ENCODE measurements at places on chromosomes 16 and 17.
A peak's percentile ranks its signal among the peaks of the same experiment; 100 is the strongest.

DNA sequence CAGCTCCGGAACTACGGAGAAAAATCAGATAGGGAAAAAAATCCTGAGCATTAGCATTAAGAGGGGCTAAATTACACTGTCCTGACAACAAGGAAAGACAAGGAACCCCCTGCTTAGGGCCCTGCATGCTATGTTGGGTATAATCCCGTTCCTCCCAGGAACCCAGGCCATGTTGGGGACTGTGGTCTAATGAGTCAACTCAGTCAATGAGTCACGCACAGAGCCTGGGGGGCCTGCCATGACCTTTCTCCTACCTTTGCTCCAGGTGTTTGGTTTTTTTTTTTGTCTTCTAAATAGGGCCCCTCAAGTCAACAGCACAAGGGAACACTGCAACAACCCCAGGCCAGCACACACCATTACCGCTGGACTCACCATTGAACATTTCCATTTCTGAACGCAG is 8.9 kb upstream of the ZNF200 start:
- DNase-seq = no peak

GRCh38 chr17:11644265-11645212 is 46.3 kb downstream of the DNAH9 start:
- DNase-seq = no peak

GRCh38 chr17:82013341-82013740 is 9.3 kb downstream of the CENPX start:
- DNase-seq = no peak

- DNase-seq = no peak
Observed at GRCh38 chr17:10628756-10629155, 28.4 kb downstream of the MYH3 start.

GRCh38 chr17:34156741-34157589 is 98.1 kb upstream of the CCL2 start:
- no peak for DNase-seq

DNA sequence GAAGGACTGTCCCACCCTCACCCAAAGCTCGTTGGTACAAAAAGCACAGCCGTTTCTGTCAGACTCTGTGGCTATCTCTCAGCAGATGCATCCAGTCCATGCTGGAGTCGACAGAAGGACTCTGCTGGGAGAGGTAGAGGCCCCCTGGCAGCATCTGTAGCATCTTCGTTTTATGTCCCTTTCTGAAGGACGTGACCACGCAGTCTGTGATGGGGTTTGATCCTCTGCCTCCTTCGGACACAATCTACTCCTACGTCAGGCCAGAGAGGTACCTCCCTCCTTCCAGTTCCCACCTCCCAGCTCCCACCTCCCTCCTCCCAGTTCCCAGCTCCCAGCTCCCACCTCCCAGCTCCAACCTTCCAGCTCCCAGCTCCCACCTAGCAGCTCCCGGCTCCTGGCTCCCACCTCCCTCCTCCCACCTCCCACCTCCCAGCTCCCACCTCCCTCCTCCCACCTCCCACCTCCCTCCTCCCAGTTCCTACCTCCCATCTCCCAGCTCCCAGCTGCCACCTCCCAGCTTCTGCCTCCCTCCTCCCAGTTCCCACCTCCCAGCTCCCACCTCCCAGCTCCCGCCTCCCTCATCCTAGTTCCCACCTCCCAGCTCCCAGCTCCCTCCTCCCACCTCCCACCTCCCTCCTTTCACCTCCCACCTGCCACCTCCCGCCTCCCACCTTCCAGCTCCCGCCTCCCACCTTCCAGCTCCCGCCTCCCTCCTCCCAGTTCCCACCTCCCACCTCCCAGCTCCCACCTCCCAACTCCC is 11.4 kb upstream of the MC1R start:
- no peak for DNase-seq

DNA sequence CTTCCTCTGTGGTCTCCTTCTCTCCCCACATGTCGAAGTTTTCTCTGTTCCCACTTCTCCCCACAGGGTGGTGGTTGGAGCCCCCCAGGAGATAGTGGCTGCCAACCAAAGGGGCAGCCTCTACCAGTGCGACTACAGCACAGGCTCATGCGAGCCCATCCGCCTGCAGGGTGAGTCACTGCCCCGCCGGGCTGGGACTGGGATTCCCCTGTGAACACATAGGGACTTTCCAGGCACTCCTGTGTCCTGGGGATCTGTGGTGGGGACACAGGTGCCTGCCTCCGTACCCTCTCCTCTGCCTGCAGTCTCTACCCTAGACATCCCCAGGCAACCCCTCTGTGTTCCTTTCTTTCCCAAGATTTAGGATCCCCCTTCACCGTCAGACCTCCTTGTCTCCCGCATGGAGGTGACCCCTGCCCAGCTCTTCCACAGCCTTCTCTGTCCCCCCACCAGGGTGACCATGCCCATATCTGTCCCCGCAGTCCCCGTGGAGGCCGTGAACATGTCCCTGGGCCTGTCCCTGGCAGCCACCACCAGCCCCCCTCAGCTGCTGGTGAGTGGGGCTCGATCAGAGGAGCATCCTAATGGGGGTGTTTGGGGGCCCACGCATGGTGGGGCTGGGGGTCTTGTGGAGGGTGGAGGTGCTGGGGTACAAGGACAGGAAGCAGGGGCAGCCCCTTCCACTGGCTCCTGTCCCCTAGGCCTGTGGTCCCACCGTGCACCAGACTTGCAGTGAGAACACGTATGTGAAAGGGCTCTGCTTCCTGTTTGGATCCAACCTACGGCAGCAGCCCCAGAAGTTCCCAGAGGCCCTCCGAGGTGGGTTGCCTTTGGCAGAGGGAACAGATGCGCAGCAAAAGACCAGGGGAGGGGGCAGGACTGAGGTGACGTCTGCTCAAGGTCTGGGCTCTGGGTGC is 5.8 kb downstream of the ITGAM start:
- DNase-seq = no peak

- DNase-seq = no peak
Observed at GRCh38 chr16:57639172-57639887, 10.9 kb downstream of the ADGRG1 start.

- DNase-seq = no peak
Observed at GRCh38 chr16:71927383-71927782, 32.1 kb downstream of the IST1 start.

DNA sequence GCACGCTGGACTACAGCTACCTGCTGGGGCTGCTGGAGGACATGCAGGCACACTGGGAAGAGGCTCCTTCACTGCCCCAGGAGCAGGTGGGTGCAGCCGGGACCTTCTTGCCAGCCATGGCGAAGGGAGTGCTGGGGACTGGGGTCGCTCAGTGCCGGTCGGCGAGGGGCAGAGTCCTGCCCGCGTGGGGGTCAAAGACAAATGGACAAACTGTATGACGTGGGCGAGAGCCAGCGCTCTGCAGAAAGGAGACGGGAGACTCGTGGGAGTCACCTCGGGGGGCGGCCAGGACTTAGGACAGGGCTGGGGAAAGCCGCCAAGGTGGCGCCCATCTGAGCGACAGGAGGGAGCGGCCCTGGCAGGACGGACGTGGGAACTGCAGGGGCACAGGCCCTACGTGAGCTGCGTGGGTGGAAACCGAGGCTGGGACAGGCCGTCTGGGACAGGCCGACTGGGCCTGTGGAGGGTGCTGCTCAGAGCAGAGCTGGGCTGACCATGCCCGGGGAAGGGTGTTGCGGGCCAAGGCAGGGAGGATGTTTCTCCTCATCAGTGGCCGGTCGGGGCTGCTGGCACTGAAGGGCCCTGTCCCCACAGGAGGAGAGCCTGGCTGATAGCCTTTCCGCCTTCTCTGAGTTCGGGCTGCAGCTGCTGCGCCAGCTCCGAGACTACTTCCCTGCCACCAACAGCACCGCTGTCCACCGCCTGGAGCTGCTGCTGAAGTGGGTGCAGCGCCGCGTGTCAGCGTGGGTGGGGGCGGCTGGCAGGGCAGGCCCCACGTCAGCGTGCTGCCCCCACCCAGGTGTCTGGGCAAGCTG is 8.0 kb downstream of the TSR3 start:
- no peak for DNase-seq

DNA sequence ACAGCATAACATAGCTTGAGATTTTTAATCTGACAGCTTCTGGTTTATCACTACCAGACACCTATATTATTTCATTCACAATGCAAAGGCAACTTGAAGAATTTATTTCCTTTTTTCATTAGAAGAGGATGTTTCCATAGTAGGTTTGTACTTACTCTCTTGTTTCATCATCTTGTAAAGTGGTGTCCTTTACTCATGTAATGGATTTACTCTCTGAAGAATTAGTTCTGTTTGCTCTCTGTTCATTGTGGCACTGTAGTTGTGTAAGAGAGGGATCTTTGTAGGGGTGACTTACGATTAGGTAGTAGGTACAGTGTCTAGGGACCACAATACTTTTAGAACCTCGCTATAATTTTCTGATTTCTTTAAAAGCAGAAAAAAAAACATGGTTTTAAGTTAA is 256.1 kb downstream of the BCAS3 start:
- DNase-seq = no peak

DNA sequence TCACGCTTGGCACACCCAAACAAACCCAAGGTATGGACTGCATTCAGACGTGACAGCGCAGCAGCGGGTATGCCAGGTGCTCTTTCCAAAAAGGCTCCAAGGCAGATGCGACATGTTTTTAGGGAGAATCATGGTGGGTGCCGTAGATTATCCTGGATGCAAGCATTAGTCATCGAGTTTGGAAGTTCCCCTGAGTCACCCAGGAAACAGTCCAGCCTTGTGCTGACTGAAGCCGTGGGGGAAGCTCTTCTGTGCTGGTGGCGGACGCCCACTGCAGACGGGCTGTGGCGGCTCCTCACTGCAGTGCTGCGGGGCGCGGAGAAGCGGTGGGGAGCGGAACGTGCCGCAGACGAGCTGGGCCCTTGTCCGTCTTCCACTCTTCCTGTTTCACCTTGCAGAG is 13.9 kb downstream of the JPT2 start:
- no peak for DNase-seq

GRCh38 chr16:67530013-67530939 is 1.6 kb downstream of the RIPOR1 start:
- DNase-seq = no peak

DNA sequence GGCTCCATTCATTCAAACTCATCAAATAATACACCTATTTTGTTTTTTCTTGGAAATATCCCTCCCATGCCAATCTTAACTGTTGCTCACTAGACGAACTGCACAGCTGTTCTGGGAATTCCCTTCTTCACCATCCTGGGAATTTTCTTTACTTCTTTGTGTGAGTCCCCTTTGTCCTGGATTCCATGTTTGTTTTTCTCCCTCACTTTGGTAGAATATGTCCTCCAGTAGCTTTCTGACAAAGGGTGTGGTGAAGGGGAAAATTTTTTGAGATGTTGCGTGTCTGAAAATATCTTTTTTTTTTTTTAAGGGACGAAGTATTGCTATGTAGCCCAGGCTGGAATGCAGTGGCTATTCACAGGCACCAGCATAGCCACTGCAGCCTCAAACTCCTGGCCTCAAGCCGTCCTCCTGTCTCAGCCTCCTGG is 17.2 kb upstream of the UTP6 start:
- no peak for DNase-seq

DNA sequence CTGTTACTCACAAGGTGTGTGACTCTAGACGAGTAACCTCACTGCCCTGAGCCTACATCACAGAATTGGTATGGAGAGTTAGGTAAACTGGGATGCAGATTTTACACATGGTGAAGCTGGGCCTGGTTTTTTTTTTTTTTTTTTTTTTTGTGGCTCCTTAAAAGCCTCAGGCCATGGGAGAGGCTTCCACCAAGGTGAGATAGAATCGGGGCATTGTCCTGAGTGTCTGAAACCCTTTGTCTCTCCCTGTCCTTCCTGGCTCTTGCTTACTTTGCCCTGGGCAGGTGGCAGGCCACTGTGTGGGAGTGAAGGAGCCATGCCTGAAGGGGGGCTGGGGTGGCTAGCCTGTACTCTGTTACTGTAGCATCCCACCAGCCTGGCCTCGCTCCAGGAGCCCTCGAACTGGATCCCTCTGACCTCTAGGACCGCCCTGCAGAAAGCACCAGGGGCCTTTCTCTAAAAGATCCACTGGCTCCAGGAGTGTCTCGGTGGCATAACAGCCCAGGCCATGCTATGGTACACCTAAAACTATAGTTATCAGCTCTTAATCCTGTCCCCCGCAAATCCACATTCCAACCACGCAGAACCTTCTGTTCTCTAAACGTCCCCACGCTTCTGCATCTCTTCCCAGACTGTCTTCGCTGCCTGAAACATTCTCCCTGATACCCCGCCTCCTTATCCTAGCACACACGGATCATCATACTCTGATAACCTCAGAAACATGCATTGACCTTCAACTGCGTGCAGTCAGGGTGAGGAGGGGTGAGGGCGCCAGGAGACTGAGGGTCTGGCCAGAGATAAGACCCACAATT is 1.7 kb upstream of the SLC13A2 start:
- DNase-seq = peak; percentile 78

DNA sequence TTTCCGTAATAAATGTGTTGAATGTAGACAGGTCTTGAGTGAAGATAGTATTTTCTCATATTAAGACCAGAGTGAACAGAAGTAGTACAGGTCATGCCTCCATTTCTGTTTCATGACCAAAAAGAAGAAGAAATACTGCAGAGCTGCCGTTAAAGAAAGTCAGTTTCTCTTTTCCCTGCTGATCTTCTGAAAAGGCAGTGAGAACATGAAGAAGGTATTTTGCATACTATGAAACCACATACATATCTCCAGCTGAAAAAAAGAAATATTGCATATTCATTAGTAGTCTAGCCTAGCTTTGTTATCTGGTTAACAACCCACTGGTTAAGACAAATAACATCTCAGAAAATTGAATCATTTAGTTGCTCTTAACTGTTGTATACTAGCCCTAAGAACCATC is 138.4 kb downstream of the PHKB start:
- DNase-seq = no peak

DNA sequence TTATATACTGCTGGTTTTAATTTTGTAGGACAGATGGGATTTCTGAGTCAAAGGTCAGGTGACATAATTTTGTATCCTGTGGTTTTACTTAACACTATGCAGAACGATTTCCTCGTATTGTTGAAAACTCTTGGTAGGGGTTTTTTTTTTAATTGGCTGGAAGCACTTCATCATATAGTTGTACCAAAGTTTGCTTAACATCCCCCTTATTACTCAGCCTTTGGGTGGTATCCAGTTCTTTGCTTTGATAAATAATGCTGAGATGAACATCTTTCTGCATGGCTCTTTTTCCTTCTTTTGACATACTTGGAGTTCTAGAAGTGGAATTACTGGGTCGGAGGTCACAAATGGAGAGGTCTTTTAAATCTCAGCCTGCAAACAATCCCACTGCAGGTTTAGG is 419.1 kb downstream of the MAF start:
- DNase-seq = no peak

DNA sequence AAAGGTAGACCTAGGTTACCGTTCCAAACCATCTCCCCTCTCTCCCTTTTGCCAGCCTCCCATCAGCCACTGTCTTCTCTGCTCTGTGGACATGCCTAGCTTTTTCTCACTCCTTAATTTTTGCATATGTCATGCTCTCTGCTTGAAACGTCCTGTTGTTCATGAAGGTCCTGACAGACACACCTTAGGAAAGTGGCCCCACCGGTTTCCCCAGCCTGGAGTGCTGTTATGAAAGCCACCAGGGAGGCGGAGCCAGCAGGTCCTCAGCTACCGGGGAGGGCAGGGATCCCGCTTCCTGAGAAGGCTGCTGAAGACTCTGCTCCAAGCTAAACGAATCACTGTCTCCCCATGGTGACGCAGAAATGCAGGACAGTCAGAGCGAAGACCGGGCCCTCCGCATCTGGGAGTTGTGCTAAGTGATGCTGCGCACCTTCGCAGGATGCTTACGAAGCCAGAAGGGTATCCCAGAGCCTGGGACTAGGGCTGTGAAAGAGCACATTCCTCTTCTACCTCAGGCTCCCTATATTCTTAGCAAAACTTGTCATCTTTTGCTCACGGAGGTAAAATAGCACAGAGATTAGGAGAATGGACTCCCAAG is 2.3 kb upstream of the SLC16A11 start:
- peak; percentile 91 for DNase-seq
